Astrocyte (in vitro differentiated cells and primary cell): ENCODE measurements at places on chromosomes 2 and 18. TPM values are rescaled to one million over a fixed set of nuclear protein-coding genes. Genes with fewer than 3 reads are reported as not detected.

DNA sequence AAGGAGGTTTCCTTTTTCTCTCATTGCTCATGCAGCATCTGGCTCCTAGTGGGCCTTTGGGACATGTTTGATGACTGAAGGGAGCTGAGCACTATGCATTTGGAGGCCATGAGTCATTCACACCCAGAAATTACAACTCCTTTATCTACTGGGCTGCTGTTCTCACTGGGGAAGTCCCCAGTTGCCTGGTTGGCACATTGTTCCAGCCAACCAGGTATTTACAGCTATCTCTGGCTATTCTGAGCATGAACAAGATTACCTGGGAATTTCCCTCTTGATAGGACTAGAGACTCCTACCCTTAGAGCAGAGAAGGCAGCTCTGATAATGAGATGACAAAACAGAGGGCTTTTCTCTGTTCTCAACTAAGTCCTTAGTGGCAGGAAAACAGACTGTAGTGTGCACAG lies 206.5 kb downstream of the SETBP1 start:
- no peaks in the 10 kb centered on the region for H3K27me3 ChIP-seq
- H3K4me1 ChIP-seq: no peaks in the 10 kb centered on the region
- DNase-seq: peak; percentile 74
- H3K4me3 ChIP-seq: no peak overlapping the region

DNA sequence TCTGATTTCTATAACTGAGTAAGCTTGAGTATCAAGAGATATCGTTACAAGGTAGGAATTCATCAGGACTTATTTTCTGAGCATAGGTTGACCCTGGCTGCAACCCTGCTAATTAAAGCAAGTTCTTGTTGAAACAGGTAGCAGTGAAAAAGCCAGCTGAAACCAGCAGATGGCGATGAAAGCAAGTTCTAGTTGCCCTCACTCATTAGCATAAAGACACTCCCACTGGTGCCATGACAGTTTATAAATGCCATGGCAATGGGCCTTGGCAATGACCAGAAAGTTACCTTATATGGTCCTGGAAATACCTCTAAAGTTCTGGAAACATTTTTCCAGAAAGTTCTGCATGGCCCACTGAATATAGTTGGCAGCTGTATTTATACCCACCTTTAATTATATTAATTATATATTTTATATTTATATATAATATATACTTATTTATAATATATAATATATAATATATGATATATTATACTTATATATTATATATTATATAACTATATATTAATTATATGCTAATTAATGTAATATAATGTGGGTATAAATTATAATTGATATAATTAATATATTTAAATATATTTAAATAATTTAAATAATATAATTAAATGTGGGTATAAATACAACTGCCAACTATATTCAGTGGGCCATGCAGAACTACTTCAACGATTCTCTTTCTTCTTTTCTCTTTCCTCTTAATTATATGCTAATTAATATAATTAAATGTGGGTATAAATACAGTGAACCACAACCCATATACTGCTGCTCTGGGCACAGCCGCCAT lies 188.0 kb downstream of the CDH7 start:
- peak; percentile 2 for DNase-seq
- H3K4me3 ChIP-seq: no peak overlapping the region
- H3K27me3 ChIP-seq: no peaks in the 10 kb centered on the region
- H3K27ac ChIP-seq: no peak overlapping the region
- no peaks in the 10 kb centered on the region for H3K4me1 ChIP-seq
- no peaks in the 10 kb centered on the region for H3K36me3 ChIP-seq

- no peaks in the 10 kb centered on the region for H3K36me3 ChIP-seq
- DNase-seq: peak; percentile 64
- no peak overlapping the region for H3K4me3 ChIP-seq
- peak overlapping the region; percentile 49 for H3K27ac ChIP-seq
- H3K27me3 ChIP-seq: no peaks in the 10 kb centered on the region
Observed at GRCh38 chr2:201807452-201807999, 1.2 kb downstream of the CDK15 start.

GRCh38 chr2:135916207-135916606 lies 40.0 kb upstream of the MCM6 start:
- peak; percentile 9 for DNase-seq
- no peaks in the 10 kb centered on the region for H3K4me1 ChIP-seq
- H3K4me3 ChIP-seq: no peak overlapping the region

- no peaks in the 10 kb centered on the region for H3K4me1 ChIP-seq
- H3K4me3 ChIP-seq: no peak overlapping the region
- H3K27ac ChIP-seq: no peak overlapping the region
- no peaks in the 10 kb centered on the region for H3K36me3 ChIP-seq
Observed at GRCh38 chr2:86314125-86314524, 23.3 kb downstream of the REEP1 start.

- H3K4me3 ChIP-seq: no peak overlapping the region
- peaks cover 19% of the 10 kb centered on the region for H3K4me1 ChIP-seq
- no peaks in the 10 kb centered on the region for H3K27me3 ChIP-seq
Observed at GRCh38 chr2:186531257-186531775, 45.3 kb downstream of the ZC3H15 start.

DNA sequence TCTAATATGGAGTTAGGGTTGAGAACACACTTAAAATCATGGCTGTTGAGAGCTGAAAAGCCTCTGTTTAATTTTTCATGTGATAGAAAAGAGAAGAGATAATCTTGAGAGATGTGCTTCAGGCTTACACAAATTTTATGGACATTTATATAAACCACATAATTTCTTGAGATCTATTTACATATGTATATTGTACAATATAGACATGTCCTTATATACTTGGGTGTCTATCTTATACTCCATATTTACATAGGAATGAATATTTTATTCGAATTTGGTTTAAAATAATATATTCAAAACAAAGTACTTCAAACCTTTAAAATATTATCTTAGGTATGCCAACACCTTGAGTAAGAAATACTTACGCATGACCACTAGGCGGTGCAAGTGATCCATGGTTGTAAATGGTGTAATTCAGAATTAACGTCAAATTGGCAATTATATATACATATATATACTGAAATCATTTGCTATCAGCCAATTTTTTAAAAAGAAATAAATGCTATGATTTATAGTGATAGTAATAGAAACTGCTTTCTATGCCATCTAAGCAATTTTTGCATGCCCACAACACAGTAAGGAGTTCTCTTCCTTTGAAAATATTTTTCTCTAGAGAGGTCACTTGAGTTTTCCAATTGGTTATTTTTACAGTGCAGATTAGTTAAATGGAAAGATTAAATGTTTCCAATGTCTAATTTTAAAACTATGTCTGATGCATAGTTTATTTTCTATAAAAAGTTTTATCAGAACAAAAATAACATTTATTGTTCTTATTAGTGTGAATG lies 37.6 kb upstream of the SPAG16 start:
- no peaks in the 10 kb centered on the region for H3K36me3 ChIP-seq
- no peaks in the 10 kb centered on the region for H3K27me3 ChIP-seq
- no peak overlapping the region for H3K4me3 ChIP-seq
- H3K4me1 ChIP-seq: no peaks in the 10 kb centered on the region

DNA sequence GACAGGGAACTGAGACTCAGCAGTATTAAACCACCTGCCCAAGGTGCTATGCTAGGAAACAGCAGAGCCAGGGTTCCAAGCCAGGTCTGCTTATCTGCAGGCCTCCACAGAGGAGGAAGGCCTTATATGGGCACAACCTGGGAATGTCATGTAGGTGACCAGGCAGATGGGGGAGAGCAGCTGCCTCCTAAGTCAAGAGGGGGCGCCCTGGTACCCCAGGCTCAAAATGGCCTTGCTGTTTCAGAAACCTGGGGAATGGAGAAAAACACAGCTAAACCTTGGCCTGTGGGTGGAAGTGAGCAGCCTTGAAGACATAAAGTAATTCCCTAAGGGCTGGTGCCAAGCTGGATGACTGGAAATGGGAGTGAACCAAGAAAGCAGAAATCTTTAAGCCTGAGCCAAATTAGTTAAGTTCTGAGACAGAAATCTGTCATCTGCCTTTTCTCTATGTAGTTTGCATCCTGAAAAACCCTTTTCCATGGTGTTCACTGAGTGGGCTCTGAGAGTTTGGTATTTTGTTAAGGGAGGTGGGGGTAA lies 79.1 kb downstream of the MAPK4 start:
- no peak overlapping the region for H3K27ac ChIP-seq
- no peaks in the 10 kb centered on the region for H3K4me1 ChIP-seq
- no peak for DNase-seq
- H3K4me3 ChIP-seq: no peak overlapping the region

GRCh38 chr2:170152421-170152820 lies 25.5 kb upstream of the MYO3B start:
- H3K4me3 ChIP-seq: no peak overlapping the region
- H3K27me3 ChIP-seq: no peaks in the 10 kb centered on the region
- no peak for DNase-seq
- no peak overlapping the region for H3K27ac ChIP-seq

DNA sequence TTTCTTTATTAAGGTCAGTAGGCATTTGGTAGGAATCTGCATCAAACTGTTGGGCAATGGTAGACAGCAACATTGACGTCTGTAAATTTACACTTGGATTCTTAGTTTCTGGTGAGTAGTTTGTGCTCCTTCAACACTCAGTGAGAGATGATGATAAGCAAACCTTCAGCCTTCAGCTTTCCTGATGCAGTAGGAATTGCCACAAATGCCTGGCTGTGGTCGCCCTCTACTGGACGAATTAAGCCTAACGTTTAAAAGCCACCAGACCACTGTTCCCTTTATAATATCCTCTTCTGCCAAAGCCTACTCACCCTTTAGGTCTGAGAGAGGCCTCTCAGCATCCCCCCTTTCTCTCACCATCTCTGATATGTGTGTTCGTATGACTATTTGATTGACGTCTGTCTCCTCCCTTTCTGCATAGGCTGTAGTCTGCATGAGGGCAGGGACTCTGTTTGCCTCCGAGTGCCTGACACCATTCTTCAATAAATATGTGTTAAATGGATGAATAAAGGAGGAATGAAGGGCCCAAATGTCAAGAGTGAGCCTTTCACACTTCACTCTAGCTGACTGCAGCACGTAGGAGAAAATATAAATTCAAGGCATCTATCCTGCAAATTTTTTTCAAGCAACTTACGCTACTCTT lies 47.0 kb upstream of the PLEKHM3 start:
- H3K36me3 ChIP-seq: no peaks in the 10 kb centered on the region
- H3K27ac ChIP-seq: no peak overlapping the region
- no peaks in the 10 kb centered on the region for H3K4me1 ChIP-seq
- H3K27me3 ChIP-seq: peaks cover 4% of the 10 kb centered on the region

- peaks cover 9% of the 10 kb centered on the region for H3K36me3 ChIP-seq
- no peaks in the 10 kb centered on the region for H3K27me3 ChIP-seq
- no peak for DNase-seq
- H3K4me3 ChIP-seq: no peak overlapping the region
- H3K27ac ChIP-seq: no peak overlapping the region
- H3K4me1 ChIP-seq: no peaks in the 10 kb centered on the region
Observed at GRCh38 chr2:73223821-73224220, 9.2 kb downstream of the PRADC1 start.

DNA sequence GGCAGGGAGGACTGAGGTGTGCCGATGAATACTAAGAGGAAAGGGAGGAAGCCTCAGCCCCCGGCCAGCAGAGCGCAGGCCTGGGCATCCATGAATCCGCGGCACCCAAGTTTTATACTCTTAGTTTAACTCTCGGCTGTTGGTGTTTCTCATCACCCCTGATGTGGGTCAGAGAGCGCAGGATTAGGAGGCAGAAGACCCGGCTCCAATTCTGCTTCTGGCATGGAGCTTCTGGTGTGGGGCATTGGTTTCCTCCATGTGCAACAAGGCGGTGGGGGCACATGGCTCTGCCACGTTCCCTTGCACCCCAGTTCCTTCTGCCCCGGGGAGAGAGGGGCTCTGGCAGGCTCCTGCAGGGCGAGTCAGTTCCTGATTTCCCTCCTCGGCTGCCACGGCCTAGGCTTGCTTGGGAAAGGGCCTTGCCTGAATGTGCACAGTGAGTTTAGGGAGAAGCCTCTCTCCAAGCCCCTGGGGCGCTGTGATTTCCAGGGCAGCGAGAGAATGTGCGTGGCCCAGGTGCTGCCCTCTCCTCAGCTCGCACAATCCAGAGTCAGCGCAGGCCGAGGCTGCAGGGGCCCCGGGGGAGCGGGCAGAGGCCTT lies 36.2 kb upstream of the DNMT3A start:
- no peak overlapping the region for H3K27ac ChIP-seq
- H3K36me3 ChIP-seq: no peaks in the 10 kb centered on the region
- H3K27me3 ChIP-seq: no peaks in the 10 kb centered on the region
- H3K4me3 ChIP-seq: no peak overlapping the region
- DNase-seq: no peak

Gene LRRC30
- not detected in 2 replicates for total RNA-seq

Gene KCNK3
- total RNA-seq: 1.9 and 2.3 TPM in 2 replicates

Gene CTDSP1
- total RNA-seq: 41.8 and 45.0 TPM in 2 replicates

Gene MSH2
- total RNA-seq: 16.0 and 16.2 TPM in 2 replicates

Gene LYG1
- total RNA-seq: 1.1 and 1.3 TPM in 2 replicates
